Activated CD4-positive, alpha-beta T cell treated with anti-CD3 and anti-CD28 coated beads, Interleukin-2, Interleukin-4, amounts not matched to agents 100 ng/mL and 50 ng/mL, durations not matched to agents 16 hours and 8 hours (primary cell): ENCODE measurements at places on chromosomes 1 and 21.

DNA sequence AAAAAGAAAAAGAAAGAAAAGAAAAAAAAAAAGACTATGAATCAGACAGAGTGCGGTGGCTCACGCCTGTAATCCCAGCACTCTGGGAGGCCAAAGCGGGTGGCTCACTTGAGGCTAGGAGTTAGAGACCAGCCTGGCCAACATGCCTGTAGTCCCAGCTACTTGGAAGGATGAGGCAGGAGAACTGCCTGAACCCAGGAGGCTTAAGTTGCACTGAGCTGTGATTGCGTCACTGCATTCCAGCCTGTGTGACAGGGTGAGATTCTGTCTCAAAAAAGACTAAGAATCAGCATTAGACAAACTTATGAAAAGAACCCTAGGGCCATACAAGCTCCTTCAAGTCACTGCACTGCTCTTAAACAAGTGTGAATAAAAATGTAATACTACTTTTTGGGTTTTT is 16.9 kb downstream of the PSMB4 start:
- no peak for DNase-seq

- no peak for DNase-seq
These were observed 4.9 kb upstream of the OPRD1 start for GRCh38 chr1:28807046-28807445.

DNA sequence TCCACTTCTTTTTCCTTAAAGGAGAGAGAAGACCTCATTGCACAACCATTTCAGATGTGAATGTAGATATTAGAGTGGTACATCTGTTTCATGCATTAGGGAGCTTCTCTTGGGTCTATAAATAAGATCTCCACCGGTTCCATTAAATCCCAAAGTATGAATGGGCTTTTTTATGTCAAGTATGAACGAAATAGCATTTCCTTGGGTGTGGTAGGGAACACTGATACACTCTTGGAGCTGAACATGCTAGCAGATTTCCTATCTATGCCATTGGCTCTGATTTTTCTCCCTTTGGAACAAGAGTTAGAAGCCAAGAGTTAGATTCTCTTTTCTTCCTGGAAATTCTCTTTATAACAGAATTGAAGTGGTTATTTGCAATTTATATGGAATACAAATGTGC is 245.6 kb upstream of the ADAMTS5 start:
- DNase-seq: no peak

DNA sequence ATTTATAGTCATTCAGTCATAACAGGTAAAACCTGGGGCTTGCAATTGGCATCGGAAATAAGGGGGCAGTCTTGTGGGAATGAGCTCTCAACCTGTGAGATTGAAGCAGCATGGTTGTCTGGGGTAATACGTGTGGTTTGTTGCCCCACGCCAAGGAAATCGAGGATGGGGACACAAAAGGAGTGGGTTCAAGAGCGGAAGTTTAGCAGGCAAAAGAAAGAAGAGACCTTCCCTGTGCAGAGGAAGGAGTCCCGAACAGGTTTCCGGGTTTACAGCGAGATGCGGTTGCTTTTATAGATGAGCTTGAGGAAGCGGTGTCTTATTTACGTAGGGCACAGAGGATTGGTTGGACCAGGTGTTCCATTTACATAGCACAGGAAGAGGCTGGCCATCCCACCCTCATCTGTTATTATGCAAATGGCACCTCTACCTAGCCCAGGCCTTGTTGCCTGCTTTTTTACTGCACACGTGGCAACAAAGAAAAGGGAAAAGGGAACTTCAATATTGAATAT is 37.3 kb downstream of the IFNAR1 start:
- DNase-seq: peak; percentile 46

DNA sequence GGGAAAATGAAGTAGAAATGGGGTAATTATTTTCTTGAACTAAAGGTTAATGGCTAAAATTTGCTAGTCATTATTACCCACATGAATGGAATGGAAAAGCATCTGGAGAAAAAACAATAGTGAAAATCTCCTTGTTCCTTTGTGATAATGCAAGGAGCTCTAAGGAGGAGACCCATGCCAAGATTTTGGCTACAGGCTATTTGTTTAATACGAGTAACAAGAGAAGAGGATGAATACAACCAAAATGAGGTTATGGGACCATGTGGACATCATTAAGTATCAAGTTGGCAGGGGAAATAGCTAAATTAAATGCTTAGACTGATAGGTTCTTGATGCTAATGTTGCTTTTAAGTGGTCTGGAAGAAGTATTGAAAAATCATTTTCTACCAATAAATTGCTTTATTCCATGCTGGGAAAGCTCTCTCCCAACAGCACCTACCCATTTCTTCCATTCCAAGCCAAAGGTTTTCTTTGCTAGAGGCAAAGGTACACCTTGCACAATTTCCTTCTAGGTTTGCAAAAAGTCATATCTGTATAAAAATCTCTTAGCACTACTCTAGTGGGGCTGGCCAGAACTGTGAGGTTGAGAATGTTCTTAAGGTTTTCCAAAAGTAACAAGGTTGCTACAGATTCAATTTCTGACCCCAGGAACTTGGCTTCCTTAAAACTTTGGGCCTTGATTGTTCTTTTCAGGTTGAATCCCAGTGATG is 100.2 kb downstream of the SMYD2 start:
- DNase-seq: no peak

DNA sequence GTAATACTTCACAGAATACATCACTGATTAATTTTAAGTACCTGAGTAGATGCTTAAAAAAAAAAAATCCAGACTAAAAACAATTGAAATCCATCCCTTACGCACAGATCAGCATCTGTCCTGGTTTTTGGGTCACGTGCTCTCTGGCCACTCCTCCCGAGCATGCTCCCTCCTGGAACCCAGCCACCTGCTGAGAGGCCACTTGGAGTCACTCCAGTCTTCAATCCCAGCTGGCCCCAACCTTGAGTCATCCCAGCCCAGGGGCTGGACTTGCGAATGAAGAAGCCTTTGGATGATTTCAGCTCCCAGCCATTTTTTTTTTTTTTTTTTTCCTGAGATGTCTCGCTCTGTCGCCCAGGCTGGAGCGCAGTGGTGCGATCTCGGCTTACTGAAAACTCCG is 8.9 kb downstream of the MAP1LC3C start:
- no peak for DNase-seq

DNA sequence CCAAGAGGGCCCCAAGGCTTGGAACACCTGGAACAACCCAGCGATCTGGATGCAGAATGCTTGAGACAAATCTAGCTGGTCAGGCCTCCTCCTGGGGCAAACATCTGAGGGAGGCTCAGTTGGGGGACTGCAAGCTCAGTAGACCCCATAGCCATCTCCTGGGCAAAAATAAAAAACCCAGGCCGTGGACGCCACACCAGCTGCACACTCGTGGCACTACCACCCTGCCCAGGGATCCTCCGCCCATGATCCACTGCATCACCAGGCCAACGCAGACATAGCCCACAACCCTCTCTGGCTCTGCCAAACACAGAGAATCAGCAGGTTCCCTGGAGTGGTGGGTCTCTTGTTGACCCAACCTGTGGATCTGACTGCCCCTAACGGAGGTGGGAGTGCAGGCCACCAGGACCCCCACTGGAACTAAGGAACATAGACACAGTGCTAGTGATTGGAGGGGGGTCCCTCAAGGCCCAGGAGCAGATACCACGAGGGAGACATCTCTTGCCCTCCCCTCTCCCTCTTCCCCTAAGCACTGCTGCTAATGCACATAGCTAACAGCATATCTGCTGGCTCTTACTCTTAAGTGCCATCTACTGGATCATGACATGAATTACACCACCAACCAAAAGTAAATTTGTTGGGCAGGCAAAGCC is 147.2 kb downstream of the CHD1L start:
- peak; percentile 45 for DNase-seq

DNA sequence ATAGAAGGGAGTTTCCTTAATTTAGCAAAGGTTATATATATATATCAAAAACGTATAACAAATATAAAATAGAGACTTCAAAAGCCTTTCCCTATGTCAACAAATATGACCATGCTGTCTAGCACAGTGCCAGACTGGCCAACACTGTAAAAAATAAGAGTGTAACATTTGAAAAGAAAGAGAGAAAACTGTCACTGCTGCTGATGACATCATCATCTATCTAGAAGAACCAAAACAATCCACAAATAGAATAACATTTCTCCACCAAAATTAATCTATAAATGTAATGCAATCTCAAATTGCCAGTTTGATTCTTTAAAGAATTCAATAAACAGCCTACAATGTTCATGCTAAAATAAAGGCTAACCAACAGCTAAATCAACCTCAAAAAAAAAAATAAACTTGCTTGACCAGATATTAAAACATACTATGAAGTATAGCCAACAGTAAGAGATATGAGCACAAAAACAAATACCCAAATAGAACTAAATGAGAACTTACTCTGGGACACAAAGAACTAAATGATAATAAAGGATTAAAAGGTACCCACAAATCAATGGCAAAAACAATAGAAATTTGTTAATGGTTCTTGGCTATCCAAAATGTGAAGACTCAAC is 50.2 kb downstream of the ENAH start:
- no peak for DNase-seq

DNA sequence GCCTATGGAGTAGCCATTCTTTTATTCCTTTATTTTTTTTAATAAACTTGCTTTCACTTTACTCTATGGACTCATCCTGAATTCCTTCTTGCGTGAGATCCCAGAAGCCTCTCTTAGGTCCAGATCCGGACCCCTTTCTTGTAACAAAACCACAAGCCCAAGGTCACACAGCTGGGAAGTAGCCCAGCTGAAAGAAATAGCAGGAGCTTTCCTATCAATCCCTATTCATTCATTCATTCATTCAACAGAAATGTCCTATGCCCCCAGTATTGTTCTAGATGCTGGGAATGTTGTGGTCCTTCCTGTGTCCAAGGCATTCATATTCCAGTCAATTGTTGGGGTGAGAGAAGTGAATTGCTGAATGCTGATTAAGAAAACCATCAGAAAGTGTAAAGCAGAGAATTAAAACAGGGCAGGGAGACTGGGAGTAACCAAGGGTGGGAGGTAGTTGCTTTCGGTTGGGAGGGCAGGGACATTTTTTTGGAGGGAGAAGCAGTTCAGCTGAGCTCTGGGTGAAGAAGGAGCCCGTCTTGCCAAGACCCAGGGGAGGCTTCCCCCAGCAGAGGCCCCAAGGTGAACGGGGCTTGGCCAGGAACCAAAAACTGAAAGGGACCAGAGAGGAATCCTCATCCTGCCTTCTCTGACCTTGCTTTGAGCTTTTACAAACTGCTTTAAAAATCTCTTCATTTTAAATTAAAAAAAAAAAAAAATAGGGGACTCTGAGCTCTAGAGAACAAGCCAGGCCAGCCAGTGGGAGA is 10.8 kb downstream of the PLA2G2D start:
- no peak for DNase-seq

- no peak for DNase-seq
These were observed 1.2 kb downstream of the MCM3AP start for GRCh38 chr21:46284077-46284644.

- DNase-seq: no peak
These were observed 41.4 kb upstream of the TNR start for GRCh38 chr1:175784831-175785230.

GRCh38 chr1:151309811-151310323 is 17.3 kb downstream of the PI4KB start:
- no peak for DNase-seq

GRCh38 chr1:175449306-175449705 is 256.7 kb upstream of the KIAA0040 start:
- DNase-seq: peak; percentile 4
